Stimulated activated CD4-positive, alpha-beta T cell treated with anti-CD3 and anti-CD28 coated beads, Interleukin-15, amount 100 ng/mL, for 1 hour (primary cell): ENCODE measurements at places on chromosomes 1 and 21.

GRCh38 chr1:94805912-94806311 is 14.2 kb upstream of the SLC44A3 start:
- peak; percentile 17 for DNase-seq

- no peak for DNase-seq
Measured at GRCh38 chr21:32336711-32337110, 38.1 kb downstream of the MRAP start.

GRCh38 chr1:99163671-99164070 is 100.6 kb upstream of the PLPPR4 start:
- no peak for DNase-seq

DNA sequence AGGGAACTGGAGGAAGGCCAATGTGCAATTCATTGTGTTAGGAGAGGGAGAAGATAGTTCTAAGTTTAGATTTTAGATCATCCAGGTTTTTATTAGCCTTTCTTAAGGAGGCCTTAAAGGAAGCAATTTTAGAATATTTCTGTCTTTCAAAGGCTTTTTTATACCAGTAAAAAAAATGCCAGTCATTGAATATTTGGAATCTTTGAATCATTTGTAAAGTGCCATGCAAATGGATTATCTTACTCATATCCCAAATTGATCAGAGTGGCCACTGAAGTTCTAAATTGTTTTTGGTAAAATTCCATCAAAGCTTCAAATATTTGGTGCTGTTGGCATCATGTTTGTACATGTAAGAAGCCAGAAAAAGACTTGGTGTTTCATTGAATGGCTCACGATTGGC is 244.8 kb downstream of the RPS6KC1 start:
- no peak for DNase-seq

DNA sequence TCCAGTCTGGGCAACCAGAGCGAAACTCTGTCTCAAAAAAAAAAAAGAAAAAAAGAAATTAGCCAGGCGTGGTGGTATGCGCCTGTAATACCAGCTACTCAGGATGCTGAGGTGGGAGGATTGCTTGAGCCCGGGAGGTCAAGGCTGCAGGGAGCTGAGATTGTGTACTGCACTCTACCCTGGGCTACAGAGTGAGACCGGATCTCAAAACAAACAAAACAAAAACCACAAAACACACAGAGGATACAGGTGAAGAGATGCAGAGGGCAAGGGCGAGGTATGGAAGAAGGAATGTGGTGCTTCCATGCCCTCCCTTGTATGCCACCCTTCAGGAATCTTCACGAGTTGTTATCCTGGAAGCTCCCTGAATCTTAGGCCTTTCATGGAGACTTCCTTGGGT is 68.5 kb downstream of the NDUFS5 start:
- DNase-seq: no peak

- DNase-seq: no peak
Measured at GRCh38 chr1:242802973-242803372, 278.5 kb upstream of the PLD5 start.

DNA sequence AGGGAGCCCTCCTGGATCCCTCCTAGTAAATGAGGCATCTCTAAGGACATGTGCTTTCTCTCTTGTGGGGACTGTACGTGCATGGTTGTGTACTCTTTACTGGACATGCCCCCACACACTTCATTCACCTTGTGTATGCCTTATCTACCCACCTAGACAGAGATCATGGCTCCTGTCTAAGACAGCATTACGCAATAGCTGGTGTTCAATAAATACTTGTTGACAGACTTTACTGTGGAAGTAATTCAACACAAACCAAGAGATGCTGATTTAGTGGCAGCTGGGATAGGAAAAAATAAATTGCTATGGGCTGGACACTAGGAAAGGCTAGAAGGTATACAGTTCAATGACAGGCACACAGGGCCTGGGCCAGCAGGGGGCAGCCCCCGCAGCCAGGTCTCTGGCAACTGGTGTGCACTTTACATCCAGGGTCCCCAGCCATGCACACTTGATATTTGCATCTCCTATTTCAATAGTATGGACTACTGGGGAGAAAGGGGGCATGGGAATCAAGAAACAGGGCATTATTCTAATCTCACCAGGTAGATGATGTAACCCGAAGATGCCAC is 24.2 kb downstream of the TRABD2B start:
- DNase-seq: no peak

- no peak for DNase-seq
Measured at GRCh38 chr1:1398677-1399186, 403 bp downstream of the CCNL2 start.

DNA sequence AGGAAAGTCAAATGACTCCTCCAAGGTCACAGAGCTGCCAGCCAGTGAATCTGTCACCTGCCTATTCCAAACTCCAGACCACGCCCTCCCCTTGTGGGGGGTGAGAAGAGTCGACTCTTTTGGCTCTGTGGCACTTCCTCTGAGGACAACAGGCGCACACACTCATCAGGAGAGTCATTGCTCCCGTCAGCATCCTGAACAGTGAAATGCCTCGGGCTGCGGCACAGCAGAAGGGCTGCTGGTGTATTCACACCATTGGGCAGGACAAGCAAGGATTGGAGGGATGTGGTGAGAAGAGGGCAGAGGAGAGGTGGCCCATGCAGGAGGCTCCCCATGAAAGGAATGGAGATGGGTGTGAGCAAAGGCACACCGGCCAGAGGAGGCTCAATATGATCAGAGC is 239.0 kb downstream of the TOMM20 start:
- DNase-seq: no peak

DNA sequence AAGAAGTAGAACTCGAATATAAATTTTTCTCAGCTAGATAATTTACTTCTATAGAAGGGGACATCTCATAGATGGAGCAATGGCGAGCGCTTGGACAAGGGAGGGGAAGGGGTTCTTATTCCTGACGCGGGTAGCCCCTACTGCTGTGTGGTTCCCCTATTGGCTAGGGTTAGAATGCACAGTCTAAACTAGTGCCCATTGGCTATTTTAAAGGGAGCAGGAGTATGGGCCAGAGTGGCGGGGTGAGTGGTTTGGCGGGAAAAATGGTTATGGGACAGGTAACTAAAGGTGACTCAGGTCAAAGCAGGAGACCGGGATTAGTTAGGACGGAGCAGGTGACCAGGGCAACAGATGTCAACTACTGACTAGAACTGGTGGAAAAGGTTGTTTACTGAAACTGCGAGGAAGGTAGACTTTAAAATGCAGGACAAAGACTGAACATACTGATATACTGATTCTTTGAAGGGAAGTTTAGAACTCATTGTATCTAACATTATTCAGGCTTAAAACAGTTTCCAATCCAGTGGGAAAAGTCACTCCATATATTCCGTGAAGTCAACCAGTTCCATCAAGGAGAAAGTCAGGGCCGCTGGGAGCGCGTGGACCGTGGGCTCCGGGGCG is 940 bp upstream of the ATAD3A start:
- DNase-seq: no peak

- DNase-seq: no peak
Measured at GRCh38 chr21:31352836-31353235, 8.8 kb upstream of the TIAM1 start.

DNA sequence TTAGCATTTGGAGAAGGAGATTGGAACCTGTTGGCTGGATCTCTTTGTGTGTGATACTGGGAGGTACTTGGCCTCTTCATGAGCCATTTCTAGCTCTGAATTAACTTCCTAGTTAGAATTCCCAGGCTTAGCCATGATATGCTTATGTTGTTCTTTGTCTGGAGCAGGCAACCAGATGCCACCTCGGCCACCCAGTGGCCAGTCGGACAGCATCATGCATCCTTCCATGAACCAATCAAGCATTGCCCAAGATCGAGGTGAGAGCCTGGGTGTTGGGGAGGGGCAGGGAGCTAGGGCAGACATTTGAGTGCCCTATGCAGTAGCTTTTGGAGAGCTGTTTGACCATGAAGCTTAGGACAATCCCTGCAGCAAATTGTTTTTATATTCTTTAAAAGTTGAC is 26.5 kb upstream of the PIGV start:
- DNase-seq: no peak

DNA sequence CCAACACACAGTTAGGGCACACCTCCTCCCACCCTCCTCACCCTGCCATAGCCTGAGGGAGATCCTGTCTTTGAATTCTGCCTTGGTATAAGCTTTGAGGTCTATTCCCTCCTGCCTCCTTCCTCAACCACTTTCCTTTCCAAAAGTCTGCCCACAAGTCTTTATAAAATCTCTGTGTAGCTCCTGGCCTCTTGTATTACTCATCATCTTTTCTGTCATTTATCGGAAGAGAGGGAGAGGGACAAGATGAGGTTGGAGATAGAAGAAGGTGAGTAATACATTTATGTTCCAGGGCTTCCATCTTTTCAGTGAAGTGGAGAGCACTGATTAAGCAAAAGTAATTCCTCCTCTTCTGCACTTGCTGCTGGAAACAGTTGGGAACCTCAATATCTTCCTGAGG is 30.5 kb upstream of the EFCAB14 start:
- no peak for DNase-seq

GRCh38 chr21:44845418-44846223 is 27.8 kb upstream of the SUMO3 start:
- peak; percentile 33 for DNase-seq

DNA sequence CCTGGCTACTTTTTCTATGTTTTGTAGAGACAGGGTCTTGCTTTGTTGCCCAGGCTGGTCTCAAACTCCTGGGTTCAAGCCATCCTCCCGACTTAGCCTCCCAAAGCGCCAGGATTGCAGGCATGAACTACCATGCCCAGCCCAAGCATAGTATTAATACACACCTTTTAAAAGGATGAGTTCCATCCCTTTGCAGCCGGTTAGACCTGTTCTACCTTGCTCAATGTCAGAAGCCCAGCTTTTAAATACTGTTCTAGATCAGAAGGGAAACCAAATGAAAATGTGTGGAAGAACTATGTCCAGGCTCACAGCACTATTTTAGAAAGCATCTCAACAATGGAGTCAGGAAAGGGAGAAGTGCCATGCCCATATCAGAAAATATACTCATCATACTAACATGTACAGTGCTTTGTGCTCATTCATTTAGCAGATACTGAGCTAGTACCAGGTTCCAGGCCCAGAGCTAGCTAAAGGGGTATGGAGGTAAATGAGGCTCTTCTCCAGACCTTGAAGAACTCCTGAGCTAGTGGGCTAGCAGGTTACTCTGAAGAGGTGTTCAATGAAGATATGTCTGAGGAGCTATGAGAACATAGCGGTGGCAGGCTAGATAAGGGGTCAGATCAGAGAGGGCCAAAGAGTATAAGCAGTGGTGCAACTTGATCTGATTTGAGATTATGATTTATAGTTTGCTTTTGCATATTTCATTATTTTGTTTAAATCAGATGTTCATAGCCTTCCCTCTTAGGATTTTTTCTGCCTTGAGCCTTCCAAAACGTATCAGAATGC is 78.2 kb downstream of the RNF220 start:
- no peak for DNase-seq

- DNase-seq: peak; percentile 40
Measured at GRCh38 chr1:35718492-35719336, at the start of gene C1orf216. Gene C1orf216, minus strand, starts transcription at chr1:35718884. Its CDS starts 2,563 bp downstream, at chr1:35716321.

- no peak for DNase-seq
Measured at GRCh38 chr1:212920246-212920645, 30.1 kb upstream of the VASH2 start.

DNA sequence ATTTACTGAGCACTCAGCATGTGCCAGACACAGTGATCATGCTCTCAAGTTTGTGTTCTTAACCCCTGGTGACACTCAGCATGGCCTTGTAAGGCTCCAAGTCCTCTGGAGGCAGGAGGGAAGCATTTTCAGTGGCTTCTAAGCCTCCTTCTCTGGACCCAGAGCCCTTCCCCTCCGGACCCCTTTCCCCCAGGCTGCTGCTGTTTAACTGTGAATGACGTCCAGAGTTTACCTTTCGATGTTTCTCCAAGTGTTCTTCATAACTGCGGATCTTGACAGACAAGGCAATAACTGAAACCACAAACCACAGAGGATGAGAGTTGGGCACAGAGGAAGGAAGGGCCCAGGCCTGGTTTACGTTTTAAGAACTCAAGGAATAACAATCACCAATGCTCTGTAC is 6.5 kb downstream of the MRPS15 start:
- DNase-seq: no peak

GRCh38 chr1:65254320-65255034 is 54.9 kb upstream of the DNAJC6 start:
- DNase-seq: peak; percentile 82

- no peak for DNase-seq
Measured at GRCh38 chr21:26168371-26168770, 2.2 kb downstream of the APP start.

DNA sequence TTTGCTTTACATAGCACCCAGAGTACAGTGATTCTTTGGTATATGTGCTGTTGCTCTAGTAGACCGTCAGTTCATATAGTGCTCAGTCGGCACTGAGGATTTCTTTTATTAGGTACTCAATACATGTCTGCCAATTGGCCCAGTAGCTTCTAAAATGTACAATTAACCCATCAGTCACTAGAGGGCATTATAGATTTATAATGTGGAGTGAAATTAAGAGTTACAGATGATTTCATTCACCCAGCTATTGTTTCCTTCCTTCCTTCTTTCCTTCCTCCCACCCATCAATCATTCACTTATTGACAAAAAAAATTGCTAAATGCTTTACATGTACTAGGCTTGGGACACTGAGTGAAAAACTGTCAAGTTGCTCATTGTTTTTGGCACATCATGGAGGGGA is 263.6 kb upstream of the USP24 start:
- no peak for DNase-seq

DNA sequence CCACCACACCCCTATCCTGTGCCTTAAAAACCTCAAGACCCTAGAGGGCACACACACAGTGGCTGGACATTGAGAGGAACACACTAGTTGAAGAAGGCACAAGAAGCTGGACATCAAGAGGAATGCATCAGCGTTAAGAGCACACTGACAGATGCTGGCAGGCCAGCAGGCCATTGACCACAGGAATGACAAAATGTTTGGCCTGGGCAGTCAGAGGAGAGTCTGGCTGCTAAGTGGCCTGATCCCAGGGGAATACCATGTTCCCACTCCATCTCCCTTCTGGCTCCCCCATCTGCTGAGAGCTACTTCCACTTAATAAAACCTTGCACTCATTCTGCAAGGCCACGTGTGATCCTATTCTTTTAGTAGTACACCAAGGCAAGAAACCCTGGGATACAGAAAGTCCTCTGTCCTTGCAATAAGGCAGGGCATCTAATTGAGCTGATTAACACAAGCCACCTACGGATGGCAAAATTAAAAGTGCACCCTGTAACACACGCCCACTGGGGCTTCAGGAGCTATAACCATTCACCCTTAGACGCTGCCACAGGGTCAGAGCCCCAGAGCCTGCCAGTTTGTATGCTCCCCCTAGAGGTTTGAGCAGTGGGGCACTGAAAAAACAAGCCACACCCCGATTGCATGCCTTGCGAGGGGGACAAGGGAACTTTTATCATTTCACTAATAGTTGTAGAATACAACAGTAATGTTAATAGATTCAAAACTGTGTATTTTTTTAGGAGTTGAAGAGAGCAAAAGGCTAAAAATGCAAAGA is 1216.1 kb upstream of the NCAM2 start:
- DNase-seq: no peak

- DNase-seq: no peak
Measured at GRCh38 chr1:153567621-153568366, 2.1 kb upstream of the S100A2 start.

DNA sequence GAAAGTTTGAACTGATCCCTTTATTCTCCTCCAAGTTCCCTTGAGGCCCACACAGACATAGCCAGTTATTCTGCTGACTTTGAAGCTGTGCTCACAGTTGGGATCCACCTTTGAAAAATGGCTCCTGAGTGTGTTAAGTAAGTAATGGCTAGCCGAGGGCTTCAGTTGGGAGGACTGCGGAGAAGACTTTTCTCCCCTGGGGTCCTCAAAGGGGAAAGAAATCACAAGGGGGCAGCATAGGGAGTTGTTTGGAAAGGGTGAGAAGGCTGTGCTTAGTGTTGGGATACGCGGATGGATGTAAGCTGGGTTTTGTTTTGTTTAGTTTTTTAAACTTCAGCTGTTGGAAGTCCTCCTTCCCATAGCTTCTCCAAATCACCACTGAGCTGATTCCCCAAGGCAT is 8.3 kb downstream of the PGM1 start:
- no peak for DNase-seq
